SW 1271 (cell line): ENCODE measurements at places on chromosomes 12 and 14.

GRCh38 chr14:51725061-51725460 is 73.4 kb downstream of the FRMD6 start:
- DNase-seq, result no peak

- no peak for DNase-seq
These were observed 4.3 kb downstream of the OR4E1 start for GRCh38 chr14:21669284-21669683.

DNA sequence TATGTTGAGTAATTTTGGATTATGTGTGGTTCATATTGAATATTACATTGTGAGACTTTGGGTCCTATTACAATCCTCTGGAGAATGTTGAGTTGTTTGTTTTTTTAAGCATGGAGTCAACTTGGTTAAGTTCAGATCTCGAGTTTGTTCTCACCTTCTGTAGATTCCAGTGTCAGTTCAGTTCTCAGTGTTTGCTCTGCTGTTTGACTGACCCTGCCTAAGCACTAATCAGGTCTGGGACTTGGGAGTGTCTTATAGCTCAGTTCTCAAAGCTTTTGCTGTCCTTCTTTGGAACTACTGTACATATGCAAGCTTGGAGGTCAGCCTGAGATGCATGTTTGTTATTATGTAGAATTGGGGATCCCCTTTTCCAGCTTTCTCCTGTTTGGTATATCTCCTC is 63.1 kb downstream of the DIP2B start:
- no peak for DNase-seq

GRCh38 chr12:91951571-91951970 is 194.1 kb downstream of the BTG1 start:
- no peak for DNase-seq

DNA sequence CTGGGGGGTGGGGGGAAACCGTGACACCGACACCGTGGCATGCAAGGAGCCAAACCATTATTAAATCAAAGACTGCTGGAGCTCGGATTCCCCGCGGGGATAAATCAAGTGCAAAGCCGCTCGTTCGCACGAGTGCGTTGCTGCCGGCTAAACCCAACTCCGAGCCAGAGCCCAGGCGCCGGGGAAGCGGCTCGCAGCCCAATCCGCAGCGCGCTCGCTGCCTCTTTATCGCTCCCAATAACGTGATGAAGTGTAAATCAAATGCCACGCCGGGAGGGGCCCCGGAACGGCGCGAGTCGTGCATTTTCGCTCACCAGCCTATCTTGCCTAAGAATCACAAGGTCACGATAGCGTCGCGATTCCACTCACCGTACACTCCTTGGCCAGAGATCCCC is 1.3 kb downstream of the MDGA2 start:
- no peak for DNase-seq

GRCh38 chr14:104084251-104085002 is 1.1 kb upstream of the ASPG start:
- no peak for DNase-seq
